ENCODE measurements at places on chromosomes 4 and X. TPM values are rescaled to one million over a fixed set of nuclear protein-coding genes. Genes with fewer than 3 reads are reported as not detected.

The COL25A1 gene
- 0.14 TPM for total RNA-seq

DNA sequence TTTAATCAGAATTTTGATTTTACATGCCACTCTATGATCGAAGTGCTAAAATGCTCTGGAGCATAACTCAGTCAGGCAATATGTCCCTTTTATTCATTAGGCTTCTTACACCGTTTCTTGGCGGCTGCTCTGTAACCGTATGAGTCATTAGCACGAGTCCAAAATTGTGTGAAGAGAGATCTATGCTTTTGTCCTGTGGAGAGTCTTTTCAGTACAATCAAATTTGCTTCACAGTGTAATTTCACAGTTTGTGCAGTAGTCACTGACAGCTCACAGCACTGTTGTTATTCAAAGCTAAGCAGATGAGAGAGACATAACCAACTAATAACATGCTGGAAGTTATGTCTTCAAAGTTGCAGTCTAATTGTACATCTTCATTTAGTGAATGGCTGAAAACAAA lies 167.8 kb downstream of the PCDH10 start:
- no peak for DNase-seq

- no peak for DNase-seq
Observed at GRCh38 chr4:107743532-107743931, 23.5 kb upstream of the PAPSS1 start.

DNA sequence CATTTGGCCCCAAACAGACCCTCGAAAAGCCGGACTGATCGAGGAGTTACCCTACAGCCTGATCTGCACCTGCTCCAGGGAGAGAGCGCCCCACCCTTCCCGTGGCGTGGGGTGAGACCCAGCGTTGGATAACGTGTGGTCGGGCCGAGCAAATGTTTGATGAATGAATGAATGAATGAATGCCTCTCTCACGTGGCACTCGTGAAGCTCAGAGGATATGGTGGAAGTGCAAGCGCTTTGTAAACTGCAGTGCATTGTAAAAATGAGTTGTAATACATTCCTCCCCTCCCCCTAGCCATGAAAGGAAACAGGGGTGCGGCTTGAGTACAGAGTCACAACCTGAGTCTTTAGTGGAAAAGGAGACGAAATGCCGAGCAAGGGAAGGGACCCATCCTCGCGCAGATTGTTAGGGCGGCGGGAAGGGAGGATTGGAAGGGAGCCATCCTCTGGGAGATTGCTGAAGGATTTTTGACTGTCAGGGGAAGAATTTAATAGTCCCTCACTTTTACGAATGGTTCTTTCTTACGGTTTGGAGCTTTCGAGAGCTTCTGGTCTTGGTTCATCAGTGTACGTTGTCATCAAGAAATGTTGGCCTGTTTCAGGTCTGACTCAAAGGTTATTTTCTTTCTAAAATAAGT lies 772 bp upstream of the FBXW7 start:
- DNase-seq, result no peak

The TMEM31 gene
- not detected for total RNA-seq

The ERCC6L gene
- total RNA-seq, result 4.7 TPM

DNA sequence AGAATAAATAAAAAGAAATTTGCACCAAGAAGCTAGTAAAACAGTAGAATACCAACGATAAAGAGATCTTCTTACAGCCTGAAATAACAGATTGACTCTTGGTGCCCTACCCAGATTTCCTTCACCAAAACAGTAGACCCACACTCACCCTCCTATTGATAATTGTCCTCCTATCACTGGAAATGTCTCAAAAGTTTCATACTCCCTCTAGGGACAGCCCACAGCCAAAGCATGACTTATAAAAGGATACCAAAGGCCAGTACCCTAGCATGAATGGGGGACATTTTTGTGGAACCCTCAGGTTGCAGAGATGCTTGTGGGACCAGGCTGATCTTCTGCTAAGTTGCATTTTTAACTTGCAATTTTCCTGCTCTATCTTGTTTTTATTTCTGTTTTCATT lies 104.1 kb downstream of the INPP4B start:
- no peak for DNase-seq

DNA sequence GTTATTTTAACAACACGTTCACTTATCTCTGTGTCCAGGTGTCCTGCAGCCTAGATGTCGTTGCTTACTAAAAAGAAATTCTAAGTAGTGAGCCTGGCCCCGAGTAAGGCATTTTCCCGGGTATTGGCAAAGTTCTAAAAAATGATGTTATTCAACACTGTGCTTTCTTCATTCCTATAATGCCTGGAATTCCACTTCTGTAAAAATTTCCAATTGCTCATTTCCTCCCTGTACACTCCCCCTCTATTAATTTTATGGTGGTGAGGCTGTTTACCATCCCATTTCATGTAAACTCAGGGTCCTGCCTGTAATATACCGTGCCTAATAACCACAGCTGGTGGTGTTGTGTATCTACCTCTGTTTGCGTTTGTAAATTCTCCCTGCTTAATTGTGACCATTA lies 14.2 kb downstream of the BST1 start:
- peak; percentile 7 for DNase-seq

- no peak for DNase-seq
Observed at GRCh38 chr4:5266991-5267390, 215.7 kb downstream of the STK32B start.

The MED28 gene
- 21.4 TPM for total RNA-seq

The GTPBP6 gene
- 64.9 TPM for total RNA-seq

DNA sequence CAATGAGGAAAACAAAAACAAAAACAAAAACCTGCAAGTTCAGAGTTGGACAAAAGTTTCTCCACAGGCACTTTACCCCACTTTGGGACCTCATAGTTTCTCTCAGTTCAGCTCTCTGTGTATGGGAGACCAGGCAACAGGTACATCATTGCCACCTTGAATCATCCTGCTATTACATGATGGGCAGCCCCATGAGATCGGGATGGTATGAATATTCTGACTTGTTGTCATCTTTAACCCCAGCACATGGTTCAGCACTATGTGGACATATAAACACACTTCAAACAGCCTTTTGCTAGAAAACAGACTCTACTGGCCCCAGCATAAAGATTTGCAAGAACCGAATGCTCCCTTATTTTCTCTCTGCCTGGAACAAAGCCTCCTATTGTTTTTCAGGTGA lies 176.9 kb upstream of the SCML1 start:
- no peak for DNase-seq

The SPANXA2 gene
- total RNA-seq, result not detected

The PGAM4 gene
- total RNA-seq, result not detected

The MEPE gene
- not detected for total RNA-seq

The RPA4 gene
- total RNA-seq, result 0.73 TPM

The SSX3 gene
- not detected for total RNA-seq

The TSPAN7 gene
- total RNA-seq, result 13.5 TPM

GRCh38 chrX:9847071-9847470 lies 60.8 kb downstream of the SHROOM2 start:
- no peak for DNase-seq

DNA sequence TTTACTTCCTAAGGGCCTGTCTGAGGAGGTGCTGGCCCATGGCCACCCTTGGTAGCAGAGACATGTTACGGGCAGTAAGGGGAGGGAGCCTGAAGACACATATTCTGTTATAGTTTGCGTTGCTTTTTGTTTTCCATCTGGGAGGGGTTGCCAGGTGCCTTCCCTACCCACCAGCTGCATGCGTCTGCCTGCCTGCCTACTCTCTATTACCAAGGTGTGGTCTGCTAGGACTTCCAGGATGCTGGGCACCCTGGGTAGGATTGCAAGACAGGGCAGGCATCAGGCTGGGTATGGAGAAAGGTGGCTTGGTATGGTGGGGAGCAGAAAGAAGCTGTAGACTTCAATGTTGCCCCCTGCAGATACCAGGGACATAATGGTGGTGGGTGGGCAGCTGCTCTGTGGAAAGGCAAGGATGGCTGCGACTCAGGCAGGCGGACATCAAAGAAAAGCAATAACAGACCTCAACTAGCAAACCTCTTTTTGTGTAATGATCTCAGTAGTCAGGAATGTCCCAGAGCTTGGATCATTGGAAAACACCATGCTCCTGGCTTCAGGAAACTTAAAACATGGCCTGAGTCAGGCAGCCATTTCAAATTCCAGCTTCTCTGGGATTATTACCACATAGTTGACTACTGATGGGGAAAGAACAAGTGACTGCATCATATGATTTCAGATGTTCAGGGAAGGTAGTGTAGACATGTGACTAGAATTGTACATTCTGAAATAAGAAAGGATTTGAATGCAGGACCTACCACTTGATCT lies 67.8 kb downstream of the HOPX start:
- DNase-seq, result no peak

- DNase-seq, result no peak
Observed at GRCh38 chr4:109864134-109864533, 16.2 kb downstream of the LRIT3 start.

The CT55 gene
- total RNA-seq, result not detected

The SLITRK4 gene
- 1.6 TPM for total RNA-seq

DNA sequence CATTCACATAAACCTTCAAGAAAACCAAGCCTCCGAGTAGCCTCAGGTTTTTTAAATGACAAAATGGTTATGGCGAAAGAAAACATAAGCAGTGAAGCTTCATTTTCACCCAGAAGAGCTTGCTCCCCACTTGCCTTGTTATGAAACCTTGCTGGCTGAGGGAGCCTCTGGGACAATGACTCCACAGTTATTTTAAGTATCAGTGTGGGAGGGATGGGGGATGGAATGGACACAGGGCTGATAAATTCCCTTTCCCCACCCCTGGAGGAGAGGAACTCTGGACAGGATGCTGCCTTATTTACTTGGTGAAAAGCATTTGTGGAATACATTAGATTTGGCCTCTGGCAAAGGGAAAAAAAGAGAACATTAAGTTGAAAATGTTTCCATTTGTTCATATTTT lies 220.7 kb upstream of the CNKSR2 start:
- DNase-seq, result no peak

DNA sequence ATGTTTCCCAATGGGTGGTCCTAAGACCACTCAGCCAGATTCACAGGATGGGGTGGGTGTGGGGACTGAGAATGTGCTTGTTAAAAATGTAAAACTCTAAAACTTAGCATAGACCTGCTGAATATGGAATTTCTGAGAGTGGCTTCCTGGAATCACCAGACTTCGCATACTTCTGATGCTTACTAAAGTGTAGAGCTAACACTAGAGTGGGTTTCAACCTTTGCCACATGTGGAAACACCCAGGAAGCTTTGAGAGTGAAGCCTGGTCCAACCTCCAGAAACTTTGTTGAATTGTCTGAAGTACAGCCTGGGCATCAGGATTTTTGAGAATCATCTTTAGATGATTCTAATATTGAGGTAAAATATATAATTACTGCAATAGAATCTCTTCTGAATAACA lies 167.8 kb upstream of the EDNRA start:
- no peak for DNase-seq

DNA sequence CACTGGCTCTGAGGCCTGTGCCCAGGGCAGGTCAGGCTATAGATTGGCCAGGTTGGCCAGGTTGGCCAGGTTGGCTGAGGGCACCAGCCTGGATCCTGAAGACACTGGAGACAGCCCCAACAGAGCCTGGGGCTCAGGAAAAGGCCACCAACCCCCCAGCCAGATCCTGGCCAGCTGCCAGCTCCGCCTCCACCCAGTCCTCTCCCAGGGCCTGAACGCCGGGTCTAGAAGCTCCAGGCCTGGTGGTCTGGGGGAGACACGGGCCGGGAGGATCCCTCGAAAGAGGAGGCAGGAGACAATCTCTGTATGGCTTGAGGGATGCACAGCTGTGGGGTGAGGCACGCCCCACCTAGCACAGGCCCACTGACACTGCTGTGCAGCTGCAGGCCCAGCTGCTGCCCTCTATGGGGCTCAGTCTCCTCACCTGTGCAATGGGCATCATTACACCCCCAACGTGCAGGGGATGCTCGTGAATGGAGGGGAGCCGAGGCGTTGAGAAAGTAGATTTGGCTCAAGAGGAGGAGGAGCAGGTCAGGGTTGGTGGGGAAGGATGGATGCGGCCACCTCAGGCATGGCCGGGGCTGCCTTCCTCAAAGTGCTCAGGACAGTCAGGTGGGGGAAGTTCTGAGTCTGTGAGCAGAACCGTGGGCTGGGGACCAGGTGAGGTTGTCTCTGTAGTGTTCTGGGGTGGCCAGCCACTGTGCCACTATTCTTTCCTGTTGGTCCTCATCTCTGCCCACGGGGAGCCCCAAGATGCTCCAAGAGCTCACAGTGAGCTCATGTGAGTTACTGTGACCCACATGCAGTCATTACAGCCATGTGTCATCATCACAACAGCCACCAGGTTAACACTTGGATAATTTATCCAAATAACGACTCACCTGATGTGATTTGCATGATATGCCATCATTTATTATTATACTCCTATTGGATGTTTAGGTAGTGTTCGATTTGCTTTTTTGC lies 10.8 kb upstream of the GAGE10 start:
- DNase-seq, result no peak

The SOWAHB gene
- not detected for total RNA-seq

GRCh38 chr4:93355411-93355810 lies 473.1 kb upstream of the ATOH1 start:
- DNase-seq, result no peak

GRCh38 chr4:40990236-40990898 lies 224.0 kb downstream of the APBB2 start:
- DNase-seq, result peak; percentile 60

- DNase-seq, result no peak
Observed at GRCh38 chr4:149973181-149973580, 105.1 kb upstream of the DCLK2 start.
